ENCODE measurements at places on chromosomes 7 and 10.

DNA sequence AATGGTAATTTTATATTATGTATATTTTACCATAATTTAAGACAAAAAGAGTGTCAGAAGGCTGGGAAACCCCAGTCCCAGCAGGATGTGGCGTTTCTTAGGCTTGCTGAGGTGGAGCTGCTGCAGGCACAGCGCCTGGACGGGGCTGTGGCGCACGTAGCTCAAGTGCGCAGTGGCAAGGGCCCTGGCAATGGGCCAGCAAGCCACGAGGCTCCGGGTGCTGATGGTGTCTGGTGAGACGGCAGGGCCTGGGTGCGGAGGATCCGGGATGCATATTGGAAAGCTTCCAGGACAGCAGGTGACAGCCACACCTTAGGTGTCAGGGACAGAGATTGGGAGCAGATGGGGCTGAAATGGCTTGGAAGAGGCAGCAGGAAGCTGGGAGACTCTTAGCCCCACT, 37.2 kb downstream of the CLEC2L start:
- no peak for DNase-seq

DNA sequence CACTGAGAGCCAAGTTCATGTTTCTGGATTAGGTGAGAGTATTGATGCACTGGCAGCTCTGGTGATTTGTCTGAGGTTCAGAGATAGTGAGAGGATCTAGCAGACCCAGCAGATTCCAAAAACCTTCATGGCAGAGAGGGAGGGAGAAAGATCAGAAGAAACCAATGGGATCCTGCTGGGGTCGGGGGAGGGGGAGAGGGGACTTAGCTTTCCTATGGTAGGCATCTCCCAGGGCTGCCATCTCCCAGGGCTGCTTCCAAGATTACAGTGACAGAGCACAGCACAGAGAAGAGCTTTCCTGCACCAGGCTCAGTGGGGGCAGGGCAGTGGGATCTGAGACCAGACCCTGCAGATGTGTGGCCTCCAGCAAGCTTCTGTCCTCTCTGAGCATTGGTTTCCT, 76.8 kb upstream of the GDF10 start:
- no peak for DNase-seq

- DNase-seq: no peak
Observed at GRCh38 chr10:108454793-108455192, 1290.3 kb upstream of the SORCS1 start.

GRCh38 chr10:124949543-124949942, 7.6 kb downstream of the ZRANB1 start:
- no peak for DNase-seq

DNA sequence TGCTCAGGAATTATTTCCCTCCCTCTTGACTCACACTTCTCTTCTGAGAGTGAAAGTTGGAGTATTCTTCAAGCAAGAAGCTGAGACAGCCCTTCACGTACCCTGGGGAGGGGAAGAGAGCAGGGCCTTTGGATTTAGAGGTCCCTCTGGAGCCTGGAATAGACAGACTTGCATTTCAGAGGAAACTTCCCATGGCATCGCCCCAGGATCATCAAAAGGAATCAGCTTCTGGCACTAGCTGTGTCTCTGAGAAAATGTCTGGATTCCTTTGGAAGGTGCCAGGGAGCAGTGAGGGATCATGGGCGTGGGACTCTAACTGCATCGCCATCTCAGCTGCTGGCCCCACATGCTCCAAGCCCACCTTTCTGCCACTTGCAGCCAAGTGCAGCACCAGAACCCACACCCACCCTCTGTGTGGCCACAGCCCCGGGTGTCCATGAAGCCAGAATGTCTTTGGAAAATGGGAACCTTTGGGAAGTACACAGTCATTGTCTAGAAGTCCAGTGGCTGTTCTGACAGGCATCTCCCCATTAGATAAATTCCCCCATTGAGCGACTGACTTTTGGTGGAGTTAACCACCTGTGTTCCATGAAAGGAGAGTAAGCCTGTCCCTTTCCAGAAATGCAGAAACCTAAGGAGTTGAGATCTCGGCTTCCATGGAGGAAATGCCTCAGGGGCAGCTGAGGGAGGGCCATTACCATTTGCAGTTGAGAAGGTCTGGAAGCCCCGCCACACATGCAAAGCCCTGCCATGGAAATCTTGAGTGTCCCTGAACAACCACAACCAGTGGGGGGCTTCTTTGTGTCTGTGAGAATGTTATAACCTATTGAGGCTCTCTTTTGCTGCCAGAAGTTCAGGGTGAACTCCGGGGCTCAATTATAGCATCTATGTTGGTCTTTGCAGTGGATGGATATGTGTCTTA, 57.8 kb upstream of the GDF10 start:
- no peak for DNase-seq

- peak; percentile 25 for DNase-seq
Observed at GRCh38 chr10:110420401-110421193, 77.1 kb upstream of the DUSP5 start.

DNA sequence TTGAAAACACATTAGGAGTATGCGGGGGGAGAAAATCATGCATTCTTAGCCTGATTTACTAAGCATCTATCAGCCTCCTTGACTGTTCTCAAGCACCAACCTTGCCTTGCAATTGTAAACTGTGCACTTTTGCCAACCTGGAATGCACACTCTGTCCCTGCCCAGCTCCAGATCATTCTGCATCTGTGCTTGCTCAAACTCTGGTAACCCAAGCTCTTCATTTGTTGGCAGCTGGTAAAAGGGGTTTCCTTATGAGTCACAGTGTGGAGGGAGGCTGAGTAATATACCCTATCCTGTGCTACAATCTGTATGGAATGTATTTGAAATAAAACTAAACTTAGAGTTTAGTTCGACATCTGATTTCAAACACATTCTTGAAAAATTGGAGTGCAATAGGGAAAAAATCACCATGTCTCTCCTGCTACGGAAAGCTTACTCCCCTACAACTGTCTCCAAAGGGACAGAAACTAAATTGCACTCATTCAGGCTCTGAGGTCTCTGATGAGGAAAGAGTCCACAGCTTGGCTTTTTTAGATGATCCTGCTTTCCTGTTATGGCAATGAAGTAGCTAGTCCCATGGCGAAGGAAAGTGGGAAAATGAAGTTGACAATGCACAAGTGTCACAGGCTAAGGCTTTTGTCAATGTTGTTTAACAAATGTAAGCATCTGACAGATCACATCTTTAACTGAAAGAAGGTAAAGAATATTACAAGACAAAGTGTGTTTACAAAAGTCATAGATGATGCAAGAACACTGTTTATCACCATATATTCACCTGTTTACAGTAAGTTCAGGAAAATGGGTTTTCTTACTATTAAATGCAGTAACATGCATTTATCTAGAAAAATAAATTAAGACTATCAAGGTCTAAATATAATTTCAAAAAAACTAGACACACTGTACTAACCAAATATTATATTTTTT, 61.9 kb downstream of the TES start:
- no peak for DNase-seq

DNA sequence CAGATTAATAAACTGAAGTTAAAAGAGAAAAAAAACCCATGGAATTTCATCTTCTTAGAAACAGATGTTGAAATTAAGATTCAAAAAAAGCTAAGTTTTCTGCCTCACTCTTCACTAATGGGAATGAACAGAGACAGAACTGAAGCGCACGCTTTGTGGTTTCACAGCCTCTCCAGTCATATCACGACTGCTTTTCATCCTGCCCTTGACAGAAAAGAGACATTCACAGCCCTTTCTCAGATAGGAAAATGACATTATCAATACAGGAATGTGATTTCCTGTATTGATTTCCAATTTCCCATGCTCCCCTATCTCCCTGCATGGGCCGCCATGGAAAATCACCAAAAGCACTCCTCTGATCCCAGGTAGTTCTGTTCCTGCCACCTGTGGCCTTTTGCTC, 108.2 kb downstream of the PFKFB3 start:
- no peak for DNase-seq

DNA sequence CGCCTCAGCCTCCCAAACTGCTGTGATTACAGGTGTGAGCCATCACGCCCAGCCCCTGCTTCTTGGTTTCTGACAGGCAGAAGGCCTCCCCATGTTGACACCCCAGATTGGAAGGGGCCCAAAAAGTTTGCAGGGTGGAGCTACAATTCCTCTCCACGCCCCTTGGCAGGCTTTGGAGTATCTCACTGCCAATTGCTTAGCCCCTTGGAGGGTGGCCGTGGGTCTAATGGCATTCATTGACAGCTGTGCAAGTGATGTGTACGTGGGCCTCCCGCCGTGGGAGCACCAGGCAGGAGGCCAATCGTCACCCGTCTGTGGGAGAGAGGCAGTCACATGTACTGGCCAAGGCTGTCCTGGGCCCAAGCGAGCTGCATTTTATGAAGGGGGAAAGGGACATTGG, 73.7 kb upstream of the PPIF start:
- DNase-seq: no peak

GRCh38 chr7:50184271-50184990, 91.4 kb upstream of the ZPBP start:
- no peak for DNase-seq

DNA sequence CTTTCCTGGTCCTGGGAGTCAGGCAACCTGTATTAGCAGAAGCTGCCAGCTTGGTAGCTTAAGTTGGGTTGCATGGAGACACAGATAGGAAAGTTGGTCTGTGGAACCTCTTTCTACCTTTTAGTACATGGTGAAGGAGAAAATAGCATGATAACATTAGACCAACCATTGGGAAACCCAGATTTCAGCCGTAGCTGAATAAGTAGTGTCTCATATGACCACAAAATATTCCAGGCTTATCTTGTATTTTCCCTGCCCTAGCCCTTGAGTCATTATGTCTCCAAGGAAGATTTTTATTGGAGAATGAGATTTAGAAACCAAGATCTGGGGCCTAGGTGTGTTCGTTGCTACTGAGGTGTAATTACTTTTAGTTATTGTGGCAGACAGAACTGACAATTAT, 67.2 kb downstream of the CCSER2 start:
- no peak for DNase-seq

GRCh38 chr10:35605191-35605590, at the start of gene GJD4:
GJD4 (plus strand) TSS chr10:35605341; CDS start chr10:35605568, 227 bp downstream.
- DNase-seq: no peak

DNA sequence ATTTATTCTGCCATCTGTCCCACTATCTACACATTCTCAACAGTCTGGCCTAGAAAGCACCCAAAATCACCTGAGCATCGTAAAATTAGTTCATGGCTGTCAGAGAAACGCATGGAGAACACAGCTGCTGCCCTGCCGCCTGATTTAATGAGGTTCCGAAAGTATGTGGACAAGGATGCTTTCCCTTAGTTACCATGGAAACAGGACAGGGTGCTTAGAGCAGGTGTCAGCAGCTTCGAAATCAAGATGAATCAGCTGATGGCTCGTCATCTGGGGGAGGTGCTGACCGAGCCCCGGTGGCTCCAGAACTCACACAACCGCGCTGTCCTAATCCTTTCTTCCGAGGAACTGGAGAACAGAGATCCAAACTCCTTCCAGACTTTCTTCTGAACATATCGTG, 151.5 kb downstream of the TEX36 start:
- no peak for DNase-seq

- no peak for DNase-seq
Observed at GRCh38 chr10:66176772-66177171, 749.1 kb upstream of the LRRTM3 start.

- no peak for DNase-seq
Observed at GRCh38 chr7:3957472-3958108, 656.5 kb downstream of the SDK1 start.

DNA sequence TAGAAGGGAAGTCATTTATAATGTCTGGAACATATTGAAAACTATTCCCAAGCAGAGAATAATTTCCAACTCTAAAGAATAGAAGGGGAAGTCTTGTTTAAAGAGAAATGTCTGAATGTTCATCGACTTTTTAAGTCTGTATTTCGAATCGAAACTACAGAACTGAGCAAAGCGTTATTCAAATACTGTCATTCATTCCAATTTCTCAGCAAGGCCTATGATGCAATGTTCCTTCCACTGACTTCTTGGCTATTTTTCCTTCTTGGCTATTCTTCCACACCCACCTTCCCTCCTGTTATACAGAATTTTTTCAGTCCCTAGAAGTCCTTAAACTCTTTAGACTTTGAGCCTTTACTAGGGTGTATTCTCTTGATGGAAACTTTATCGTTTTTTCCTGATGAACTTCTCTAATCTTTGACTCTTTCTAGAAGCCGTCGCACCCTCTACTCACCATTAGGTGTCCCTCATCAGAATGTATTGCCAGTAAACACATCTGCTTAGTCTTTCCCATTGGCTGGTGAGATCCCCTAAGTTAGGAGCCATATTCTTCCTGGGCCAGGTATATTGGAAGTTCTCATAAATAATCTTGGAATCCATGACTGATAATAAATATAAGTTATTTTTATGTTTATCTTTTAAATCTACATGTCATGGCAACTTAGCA, 235.7 kb upstream of the CCDC6 start:
- no peak for DNase-seq

GRCh38 chr10:86169506-86170254, 196.9 kb downstream of the GRID1 start:
- no peak for DNase-seq

DNA sequence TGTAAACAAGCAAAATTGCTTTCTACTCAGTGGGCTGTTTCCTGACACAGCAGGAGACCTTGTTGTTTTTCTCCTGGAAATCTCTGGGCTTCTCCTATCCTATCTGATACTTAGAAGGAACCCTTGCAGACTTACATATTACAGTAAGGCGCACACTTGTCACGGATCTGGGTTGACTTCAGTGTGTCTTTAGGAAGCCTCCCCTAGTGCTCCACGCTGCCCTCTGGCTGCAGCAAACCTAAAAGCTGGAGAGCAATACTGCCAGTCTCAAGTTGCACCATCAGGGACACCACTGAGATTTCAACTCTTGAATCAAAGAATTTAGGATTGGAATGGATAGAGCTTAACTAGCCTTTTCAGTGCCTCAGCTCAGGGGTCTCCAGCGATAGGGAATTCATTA, 495.3 kb downstream of the LRMDA start:
- DNase-seq: no peak

- DNase-seq: no peak
Observed at GRCh38 chr10:59980356-59980755, 74.0 kb upstream of the CCDC6 start.

- no peak for DNase-seq
Observed at GRCh38 chr10:56319386-56319785, 41.7 kb downstream of the ZWINT start.

DNA sequence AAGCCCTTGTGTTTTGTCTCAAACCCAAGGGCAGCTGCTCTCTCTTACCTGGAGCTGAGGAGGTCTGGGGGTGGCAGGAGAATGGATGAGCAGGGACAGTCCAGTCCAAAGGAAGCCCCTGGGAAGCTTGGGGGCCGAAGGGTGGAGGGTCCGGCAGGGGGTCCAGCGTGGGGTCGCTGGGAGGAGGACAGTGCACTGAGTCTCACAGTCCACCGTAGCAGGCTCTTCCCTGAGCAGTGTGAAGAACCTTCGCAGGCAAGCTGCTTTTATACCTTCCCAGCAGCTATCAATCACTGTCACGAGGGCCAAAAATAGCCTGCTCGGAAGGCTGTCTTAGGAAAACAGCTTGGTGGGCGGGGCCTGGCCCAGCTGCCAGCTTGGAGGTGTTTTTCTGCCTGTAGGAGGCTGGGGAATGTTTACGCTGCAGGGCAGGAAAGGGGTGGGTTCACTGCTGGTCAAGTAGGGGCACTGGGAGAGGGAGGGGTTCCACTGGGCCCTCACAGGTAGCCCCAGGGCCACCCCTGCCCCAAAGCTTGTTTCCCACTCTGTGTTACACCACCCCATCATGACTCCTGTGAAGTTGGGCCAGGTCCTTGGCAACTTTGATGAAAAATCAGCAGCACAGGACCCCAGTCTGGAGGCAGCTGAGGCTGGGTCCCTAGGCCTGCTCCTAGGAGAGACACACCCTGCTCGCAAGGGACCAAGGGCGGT, at the start of gene DEPP1:
Gene DEPP1, minus strand, starts transcription at position 240 of the 711 bp plus-strand sequence. CDS start 779 bp downstream, outside the sequence.
- peak; percentile 85 for DNase-seq

GRCh38 chr7:4849390-4849789, 12.4 kb downstream of the PAPOLB start:
- DNase-seq: peak; percentile 28

GRCh38 chr7:77866786-77867536, 68.4 kb downstream of the PHTF2 start:
- no peak for DNase-seq
